ENCODE measurements at places on chromosomes 1 and 21.

- DNase-seq: no peak
Measured at GRCh38 chr1:201476670-201477344, 7.8 kb upstream of the PHLDA3 start.

DNA sequence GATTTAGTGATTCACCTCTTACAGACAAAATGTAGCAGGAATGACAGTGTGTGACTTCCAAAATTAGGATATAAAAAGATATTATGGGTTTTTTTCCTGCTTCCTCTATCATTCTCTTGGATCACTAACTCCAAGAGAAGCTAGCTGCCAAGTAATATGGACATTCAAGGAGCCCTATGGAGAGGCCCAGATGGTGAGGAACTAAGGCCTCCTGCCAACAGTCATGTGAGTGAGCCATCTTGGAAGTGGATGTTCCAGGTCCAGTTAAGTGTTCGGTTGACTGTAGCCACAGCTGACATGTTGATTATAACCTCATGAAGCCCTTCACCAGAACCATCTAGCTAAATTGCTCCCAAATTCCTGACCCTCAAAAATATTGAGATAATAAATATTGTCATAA is 38.8 kb downstream of the CD160 start:
- DNase-seq: no peak

DNA sequence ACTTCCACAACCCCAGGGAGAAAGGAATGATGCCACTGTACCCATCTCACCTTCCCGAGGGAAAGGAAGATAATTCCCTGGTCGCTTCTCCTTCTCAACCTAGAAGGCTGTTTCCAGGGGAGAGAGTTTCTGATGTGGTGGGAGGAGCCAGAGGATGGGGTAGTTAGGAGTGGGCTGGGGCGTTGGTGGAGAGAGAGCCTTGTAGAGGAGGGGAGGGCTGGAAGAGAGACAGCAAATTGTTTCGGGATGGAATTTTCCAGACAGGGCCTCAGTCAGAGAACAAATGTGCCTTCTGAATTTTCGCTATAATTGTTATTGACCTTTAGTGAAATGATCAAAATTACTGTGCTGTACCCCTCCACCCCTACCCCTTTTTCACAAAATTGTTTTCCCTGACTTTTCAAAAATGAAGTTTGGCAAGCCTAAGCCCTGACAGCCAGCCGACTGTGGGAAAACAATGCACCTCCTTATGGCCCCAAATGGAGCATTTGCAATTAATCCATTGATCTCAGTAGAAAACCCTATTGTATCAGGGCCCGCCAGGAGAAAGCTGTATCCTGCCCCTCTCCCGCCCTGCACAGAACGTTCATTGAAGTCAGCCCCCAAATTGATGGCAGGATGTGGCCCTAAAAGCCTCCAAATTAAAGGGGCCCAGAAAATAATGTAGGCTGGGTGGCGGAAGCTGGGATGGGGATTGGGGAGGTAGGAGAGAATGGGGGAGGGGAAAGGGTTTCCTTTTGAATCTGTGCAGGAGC is 69.1 kb upstream of the JUN start:
- no peak for DNase-seq

DNA sequence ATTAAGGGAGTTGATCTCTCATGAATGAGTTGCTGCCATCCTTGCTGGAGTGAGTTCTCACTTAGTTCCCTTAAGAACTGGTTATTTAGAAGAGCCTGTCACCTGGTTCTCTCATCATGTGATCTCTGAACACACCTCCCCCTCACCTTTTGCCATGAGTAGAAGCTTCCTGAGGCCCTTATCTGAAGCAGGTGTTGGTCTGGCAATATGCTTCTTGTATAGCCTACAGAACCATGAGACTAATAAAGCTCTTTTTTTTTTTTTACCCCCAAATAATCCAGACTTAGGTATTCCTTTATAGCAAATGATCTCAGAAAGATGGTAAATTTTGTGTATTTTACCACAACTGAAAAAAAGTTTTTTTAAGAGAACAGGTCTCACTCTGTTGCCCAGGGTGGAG is 158.0 kb downstream of the EIF4G3 start:
- DNase-seq: no peak

DNA sequence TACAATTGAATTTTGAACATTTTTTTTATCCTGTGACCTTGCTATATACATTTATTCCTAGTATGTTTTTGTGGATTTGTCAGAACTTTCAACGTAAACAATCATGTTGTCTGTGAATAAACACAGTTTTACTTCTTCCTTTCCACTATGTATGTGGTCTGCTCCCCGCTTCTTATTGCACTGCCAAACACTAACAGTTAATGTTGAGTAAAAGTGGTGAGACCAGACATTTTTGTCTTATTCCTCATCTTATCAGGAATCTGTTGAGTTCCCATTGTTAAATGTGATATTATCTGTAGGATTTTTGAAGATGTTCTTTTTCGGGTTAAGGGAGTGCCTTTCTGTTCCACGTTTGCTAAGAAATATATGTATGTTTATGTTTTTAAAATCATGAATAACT is 45.9 kb downstream of the CAMSAP2 start:
- DNase-seq: no peak

DNA sequence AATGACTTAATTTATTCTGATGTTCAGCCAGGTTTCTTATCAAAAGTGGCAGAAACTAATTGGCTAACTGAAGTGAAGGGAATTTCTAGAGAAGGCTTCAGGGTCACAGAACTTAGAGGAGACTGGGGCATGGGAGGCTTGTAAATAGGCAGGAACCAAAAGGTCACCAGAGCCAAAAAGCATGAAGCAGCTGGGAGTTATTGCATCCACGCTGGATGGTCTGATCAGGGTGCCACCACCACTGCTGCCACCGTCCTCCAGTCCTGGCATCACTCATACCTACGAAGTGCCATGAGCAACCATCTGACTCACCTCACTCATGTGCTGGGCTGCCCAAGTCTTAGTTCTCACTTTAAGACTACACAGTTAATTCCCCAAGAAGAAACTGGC is 82.5 kb upstream of the DPH5 start:
- no peak for DNase-seq

DNA sequence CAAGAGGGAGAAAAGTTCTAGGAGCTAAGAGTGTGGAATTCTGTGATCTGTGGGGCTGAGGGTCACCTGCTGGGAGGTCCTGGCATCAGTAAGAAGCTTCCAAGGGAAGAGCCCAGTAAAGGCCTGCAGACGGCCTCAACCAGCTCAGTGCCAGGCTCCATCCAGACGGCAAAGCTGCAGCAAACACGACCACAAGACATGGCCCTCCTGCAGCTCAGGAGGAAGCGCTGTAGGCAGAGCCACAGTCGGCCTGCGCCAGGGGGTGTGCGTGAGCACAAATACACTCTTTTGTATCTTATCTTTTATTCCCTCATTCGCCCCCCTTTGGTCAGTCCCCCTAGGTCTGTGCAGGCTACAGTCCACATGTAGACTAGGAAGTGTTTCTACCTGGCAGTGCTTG is 13.4 kb downstream of the C1orf174 start:
- DNase-seq: no peak

DNA sequence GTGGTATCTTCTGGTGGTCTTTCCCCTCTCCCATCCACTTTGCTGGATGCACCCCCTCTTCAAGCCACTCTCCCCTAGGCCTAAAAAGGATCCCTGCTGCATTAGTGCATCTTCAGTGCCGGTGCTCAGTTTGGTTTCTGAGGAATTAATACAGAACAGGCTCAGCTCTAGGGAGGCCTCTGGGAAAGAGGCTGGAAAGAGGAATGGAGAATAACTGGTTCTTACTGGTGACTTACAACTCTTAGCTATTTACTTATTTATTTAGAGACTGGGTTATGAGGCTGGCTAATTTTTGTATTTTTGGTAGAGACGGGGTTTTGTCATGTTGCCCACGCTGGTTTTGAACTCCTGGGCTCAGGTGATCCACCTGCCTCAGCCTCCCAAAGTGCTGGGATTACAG is 19.0 kb downstream of the MFN2 start:
- no peak for DNase-seq

DNA sequence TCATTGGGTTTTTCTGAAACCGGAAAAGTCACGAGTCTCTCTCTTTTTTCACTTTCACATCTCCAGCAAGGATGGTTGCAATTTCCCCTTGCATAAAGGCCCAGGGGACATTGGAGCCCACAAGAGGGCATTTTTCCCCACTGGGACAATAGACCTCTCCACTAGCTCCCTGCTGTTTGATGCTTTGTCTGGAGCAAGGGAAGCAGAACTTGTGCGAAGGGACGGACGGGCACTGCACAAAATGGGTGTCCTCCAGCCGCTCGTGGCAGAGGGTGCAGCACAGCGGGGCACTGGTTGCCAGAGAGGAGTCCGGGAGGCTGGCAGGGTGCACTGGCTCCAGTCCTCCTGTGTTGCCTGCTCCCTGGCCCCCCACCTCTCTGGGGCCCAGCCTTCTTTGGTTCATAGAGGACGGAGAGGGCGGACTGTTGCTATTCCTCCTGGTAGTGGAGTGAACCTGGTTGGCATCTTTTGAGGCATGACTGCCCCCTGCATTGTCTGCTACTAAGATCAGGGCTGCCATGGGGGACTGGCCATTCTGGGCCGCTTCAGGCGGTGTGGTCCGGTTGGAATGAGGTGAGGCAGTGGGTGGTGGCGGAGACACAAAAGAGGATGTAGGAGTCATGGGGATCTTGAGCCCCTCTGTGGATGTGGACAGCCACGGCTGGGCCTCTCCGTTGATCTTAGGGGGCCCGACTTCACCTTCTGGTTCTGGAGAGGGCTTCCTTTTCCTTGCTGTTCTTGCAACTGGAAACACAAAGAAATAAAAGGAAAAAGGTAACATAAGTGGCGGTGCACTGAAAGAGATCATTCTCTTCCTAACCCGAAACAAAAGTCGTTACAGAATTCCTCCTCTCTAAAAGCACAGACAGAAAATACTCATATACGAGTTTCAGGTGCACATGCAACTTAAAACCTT is 2.6 kb downstream of the IRF2BP2 start:
- no peak for DNase-seq
